Midbrain (tissue), 1 donor: ENCODE measurements at places on chromosomes 7 and 10.

DNA sequence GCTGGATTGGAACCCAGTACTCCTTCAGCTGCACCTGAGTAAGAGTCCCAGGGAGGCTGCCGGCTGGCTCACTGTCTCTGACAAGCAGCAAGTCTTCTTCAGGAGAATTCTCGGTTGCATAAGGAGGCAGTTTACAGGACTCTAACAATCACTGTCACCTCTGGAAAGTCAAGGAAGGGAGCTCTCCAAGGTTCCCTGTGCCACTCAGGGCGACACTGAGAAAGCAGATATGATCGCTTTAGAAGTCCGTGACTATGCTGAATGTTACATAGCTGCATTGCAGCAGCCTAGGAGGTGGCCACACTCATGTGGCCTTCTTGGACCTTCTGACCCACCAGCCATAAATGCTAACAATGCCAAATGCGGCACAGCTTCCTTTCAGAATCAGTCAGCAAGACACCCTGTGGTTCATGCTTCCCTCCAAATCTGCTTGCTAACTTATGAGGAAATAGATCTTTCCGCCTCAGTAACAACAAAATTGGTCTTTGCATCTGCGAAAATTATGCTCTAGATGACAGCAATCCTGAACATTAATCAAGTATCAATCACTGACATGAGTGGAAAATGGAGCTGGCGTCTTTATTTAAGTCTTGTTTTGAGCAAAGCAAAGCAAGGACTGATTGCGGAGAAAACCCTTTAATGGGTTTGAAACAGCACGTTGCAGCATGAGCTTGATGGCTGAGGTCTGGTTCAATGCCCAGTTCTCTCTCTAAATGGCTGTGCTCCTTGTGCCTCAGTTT lies 132.9 kb downstream of the ATXN7L1 start:
- DNase-seq, result no peak

DNA sequence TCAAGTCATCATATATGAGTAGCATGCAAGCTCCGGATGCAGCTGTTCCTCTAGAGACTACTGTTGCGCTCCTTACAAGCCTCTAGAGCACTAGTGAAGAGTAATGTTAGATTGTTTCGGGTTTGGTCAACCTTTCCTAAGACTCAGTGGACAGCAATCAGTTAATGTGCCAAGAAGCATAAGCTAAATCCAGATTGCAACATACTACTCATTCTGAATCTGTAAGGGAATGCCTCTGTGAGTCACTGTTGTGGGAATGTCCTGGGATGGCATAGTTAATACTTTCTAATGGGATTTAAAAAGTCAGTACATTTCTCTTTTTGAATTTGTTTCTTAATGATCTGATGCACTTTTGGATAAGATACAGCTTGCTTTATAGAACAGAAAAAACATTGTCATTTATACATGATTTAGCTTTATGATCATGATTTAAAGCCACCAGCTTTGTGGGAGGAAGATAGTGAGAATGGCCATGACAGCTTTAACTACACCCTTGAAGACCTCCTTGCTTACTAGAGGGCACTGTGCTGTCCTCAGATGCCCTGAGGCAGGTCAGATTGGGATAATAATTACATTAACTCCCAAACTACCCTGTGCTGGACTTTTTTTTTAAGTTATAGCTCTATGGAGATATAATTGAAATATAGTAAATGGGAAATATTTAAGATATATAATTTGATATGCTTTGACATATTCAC lies 138.4 kb downstream of the SDK1 start:
- DNase-seq, result no peak

DNA sequence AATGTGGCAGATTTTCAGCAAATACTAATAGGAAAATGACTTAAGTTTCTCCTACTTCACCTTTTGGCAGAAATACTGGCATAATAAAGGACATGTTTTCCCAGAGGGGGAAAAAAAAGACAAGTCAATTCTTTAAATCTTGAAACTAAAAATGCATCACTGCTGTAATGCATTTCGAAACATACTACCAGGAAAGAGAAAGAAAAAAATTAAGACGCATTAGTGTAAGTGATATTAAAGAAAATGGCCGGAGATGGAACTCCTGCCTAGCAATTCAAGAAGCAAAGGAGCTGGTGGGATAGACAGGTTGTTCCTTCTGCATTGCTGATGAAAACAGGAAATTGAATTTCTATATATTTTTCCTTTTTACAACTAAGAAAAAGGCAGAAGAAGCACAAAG lies 3.2 kb downstream of the ACTR1A start:
- no peak for DNase-seq

DNA sequence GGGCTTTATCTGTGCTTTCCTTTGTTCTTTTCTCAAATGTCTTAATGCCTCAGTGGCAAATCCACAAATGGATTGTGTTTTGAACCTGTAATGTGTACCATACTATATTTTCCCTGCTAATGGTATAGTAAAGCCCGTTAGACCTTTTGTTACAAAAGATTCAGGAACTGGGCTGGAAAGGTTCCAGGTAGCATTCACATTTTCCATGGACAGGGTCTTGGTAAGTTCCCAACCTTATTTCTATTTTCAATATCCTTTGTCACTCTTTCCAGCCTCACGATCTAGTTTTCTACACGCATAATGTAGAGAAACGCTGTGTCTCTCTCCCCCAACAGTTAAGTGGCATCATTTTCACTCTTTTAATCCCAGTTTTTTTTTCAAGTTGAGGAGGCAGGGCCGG lies 153.0 kb downstream of the PLCE1 start:
- DNase-seq, result no peak

- no peak for DNase-seq
Measured at GRCh38 chr10:97752956-97753355, 16.0 kb downstream of the ZFYVE27 start.

DNA sequence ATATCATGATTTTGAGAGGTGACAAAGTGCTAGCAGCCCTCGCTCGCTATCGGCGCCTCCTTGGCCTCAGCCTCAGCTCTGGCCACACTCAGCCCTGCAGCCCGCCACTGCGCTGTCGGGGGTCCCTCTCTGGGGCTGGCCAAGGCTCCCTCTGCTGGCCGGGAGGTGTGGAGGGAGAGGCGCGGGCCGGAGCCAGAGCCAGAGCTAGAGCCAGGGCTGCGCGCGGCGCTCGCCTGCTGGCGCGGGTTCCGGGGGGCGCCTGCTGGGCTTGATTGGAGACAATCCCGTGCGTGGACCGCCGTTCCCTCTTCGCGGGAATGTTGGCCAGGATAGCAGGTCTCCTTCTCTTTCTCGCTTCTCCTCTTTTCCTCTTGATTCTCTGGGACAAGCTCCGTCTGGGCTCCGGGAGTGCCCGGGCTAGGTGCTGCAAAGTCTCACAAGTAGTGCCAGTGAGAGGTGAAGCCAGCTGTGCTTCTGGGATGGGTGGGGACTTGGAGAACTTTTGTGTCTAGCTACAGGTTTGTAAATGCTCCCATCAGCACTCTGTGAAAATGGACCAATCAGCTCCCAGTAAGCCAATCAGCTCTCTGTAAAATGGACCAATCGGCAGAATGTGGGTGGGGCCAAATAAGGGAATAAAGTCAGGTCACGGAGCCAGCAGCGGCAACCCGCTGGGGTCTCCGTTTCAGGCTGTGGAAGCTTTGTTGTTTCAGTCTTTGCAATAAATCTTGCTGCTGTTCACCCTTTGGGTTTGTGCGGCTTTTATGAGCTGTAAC lies 43.4 kb upstream of the ELMO1 start:
- DNase-seq, result no peak

GRCh38 chr7:150398108-150398964 lies 19.2 kb downstream of the ZNF775 start:
- no peak for DNase-seq

- no peak for DNase-seq
Measured at GRCh38 chr10:62726142-62726541, 78.4 kb upstream of the ADO start.

- no peak for DNase-seq
Measured at GRCh38 chr7:155426543-155427410, 31.2 kb upstream of the EN2 start.

- DNase-seq, result no peak
Measured at GRCh38 chr10:13812804-13813203, 226.0 kb downstream of the PRPF18 start.

DNA sequence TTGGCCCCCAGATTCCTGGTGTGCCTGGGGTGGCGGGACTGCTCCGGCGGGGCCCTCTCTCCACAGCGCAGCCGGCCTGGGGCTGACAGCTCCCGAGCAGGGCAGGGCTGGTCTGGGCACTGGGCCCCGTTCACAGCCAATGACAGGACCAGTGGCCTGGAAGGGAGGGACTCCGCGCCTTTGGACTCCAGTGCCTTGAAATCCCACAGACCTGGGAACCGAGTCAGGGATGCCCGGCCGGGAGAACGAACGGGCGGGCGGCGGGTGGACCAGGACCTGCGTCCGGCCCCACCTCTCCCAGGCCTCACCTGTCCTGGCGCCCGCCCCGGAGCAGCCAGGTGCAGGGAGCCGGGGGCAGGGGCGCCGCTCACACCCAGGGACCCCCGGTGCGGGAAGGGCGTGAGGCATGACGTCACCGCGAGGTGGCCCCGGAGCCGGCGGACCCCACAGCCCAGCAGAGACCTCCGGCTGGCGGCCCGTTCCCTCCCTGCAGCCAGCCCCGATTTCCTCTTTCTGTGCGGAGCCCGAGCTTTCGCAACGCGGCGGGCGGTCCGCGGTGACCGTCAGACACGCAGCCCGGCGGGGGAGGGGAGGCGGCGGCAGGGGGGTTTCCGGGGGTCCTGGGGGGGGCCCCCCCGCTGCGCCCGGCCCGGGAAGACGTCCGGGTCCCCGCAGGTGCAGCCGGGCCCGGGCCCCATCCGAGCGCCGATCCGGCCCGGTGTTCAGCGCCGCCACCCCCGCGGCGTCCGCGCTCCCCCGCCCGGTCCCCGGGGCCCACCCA lies 743 bp downstream of the ADAP1 start:
- peak; percentile 73 for DNase-seq

- DNase-seq, result no peak
Measured at GRCh38 chr10:46267132-46267985, 19.4 kb upstream of the ANTXRL start.

DNA sequence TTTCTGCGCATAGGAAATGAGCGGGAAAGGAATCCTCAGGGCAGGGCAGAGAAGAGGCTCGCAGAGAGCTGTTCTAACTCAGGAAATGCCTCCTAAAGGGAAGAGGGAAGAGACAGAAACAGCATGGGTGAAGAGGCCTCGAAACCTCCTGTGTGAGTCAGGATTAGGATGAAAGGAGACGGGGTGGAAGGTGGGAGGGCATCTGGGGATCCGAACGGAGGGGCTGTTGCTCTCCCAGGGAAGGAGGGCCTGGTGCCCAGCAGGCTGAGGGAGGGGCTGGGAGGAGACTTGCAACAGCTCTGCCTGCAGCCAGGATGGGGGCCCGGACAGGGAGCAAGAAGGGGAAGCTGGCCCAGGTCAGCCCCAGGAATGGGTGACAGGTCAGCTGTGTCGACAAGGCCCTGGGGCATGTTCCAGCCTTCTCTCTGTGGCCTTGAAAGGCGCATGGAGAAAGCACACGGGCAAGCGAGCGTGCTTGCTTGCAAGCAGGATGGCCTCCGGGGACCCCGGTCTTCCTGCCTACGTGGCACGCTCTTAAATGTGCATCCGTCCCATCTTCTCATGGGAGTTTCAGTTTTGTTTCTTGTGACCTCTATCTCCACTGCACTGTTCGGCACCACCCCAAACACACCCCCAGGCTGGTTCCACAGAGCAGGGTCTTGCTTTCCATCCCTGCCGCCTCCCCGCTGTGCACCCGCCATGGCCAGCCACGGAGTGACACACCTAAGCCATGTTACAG lies 63.5 kb downstream of the HIPK2 start:
- no peak for DNase-seq

DNA sequence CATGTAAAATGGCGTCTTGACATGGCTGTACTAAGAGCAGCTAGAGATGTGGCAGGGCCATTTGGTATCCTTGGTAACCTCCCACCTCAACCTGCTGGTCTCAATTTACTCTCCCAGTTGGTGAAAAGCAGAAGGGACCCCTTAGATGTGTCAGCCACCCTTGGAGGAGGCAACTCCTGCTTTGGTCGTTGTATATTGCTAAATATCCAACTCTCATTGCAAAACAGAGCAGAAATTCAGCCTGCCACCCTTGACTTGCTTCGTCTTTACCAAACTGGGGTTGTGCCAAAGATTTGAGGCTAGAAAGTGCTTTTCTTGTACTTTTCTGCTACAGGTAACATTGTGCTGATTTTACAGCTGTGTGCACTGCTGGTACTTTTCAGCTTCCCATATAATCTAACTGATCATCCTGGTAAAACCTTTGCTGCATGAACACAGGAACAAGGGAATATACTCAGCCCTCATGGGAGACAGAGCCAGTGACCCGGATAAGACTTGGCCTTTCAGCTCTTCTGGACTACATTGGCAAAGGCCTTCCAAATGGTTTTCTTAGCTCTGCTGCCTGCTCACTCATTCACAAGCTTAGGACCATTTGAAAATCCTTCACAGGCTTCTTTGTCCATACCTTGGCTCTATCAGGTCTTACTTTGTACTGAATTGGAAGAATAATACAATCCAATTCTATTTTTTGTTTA lies 2.2 kb upstream of the VSTM4 start:
- DNase-seq, result no peak

DNA sequence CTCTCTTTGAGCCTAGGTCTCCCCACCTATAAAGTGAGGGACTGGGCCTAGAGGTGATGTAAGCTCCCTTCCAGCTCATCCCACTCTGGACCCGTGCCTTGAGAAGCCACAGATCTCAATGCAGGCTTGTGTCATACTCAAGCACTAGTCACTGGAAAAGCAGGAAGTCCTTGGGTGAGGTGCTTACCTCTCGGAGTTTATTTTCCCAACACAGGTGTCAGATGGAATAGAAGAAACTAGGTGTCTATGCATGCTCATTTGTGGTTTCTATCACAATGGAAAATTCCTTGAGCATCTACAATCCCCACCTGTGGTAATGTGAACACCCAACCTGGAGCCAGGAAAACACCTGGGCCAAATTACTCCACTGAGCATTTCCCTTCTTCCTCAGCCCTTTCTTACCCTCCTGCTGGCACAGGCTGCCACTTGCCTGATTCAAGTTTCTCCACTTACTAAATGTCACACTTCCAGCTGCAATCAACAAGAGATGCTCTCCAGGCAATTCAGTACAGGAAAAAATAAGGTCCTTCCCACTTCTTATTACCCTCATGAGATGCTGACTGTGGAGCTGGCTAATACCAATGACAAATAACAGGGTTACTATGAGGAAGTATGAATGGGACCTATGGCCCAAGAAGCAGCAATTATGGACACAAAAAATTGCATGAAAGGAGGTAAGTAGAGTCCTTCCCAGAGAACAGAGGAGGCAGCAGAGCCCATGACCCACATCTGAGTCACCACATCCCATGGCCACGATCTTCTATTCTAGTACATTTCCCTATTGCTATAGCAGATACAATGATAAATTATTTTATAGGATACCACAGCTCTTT lies 13.1 kb downstream of the LSM5 start:
- DNase-seq, result no peak
